ENCODE measurements at places on chromosomes 7 and 10. TPM values are rescaled to one million over a fixed set of nuclear protein-coding genes. Genes with fewer than 3 reads are reported as not detected.

GRCh38 chr7:145431834-145432233 lies 596.0 kb upstream of the TPK1 start:
- DNase-seq, result no peak
- H3K4me3 ChIP-seq, result no peak overlapping the region

GRCh38 chr7:64102656-64103400 lies 57.6 kb downstream of the ZNF727 start:
- H3K4me1 ChIP-seq, result no peaks in the 10 kb centered on the region
- H3K36me3 ChIP-seq, result no peaks in the 10 kb centered on the region
- no peaks in the 10 kb centered on the region for H3K27me3 ChIP-seq
- no peak overlapping the region for H3K27ac ChIP-seq

DRGX gene
- total RNA-seq, result not detected

HHEX gene
- 0.27 TPM for total RNA-seq

PAPOLB gene
- total RNA-seq, result not detected

GRCh38 chr7:10156972-10157371 lies 816.7 kb upstream of the PHF14 start:
- H3K4me1 ChIP-seq, result no peaks in the 10 kb centered on the region
- no peak for DNase-seq
- no peak overlapping the region for H3K27ac ChIP-seq

DNA sequence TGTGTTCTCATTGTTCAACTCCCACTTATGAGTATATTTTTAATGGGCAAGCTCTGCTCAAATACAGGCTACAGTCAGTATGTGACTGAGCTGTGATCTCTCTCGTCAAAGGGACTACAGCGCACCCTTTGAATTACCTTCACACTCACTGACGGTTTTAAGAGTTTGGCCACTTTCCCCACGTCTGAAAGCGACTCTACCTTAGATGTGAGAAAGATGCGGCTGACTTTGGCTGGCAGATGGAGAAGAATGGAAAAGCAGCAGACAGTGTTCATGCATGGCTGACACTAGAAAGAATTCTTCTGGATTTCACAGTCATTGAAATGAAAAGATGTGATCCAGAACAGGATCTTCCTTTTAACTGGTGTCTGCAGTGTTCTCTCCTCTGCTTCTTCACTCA lies 2.0 kb upstream of the ATRNL1 start:
- H3K4me3 ChIP-seq, result no peak overlapping the region
- no peaks in the 10 kb centered on the region for H3K4me1 ChIP-seq
- no peaks in the 10 kb centered on the region for H3K27me3 ChIP-seq
- H3K36me3 ChIP-seq, result no peaks in the 10 kb centered on the region
- no peak for DNase-seq

DNA sequence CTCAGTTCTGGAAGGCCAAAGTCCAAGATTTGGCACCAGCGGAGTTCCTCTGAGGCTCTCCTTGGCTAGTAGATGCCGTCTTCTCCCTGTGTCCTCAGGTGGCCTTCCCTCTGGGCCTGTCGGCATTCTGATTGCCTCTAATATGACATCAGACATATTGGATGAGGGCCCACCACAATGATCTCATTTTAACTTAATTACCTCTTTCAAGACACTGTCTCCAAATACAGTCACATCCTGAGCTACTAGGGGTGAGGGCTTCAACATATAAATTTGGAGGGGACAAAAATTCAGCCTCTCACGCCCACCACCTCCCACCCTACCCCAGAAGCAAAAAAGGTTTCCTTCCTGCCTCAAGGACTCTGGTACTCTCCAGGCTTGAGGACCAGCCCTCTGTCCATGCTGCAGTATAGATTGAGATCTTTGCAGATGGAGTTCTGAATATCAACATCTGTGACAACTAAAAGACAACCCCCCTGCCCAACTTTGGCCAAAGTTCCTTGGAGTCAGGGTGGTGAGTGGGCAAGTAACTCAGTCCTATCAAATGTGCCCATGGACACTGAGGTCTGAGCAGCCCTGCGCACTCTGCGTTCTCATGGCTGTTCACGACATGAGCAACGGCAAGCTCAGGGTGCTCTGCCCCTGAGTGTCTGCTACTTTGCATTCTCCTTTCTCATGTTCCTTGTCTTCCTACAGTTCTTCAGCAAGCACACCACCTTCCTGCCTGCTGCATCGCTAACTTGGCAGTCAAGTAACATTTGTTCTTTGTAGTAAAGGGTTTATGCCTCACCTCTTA lies 11.5 kb downstream of the TMEM176B start:
- no peaks in the 10 kb centered on the region for H3K36me3 ChIP-seq
- no peaks in the 10 kb centered on the region for H3K27me3 ChIP-seq
- H3K4me1 ChIP-seq, result no peaks in the 10 kb centered on the region
- DNase-seq, result no peak
